Activated naive CD8-positive, alpha-beta T cell treated with anti-CD3 and anti-CD28 coated beads, Interleukin-2, amount 10 ng/mL, durations not matched to agents 7 days and 5 days (primary cell): ENCODE measurements at places on chromosomes 12 and 14.

- peak overlapping the region; percentile 53 for H3K27ac ChIP-seq
- peaks cover 30% of the 10 kb centered on the region for H3K4me1 ChIP-seq
- no peak overlapping the region for H3K4me3 ChIP-seq
- H3K27me3 ChIP-seq = no peaks in the 10 kb centered on the region
- H3K36me3 ChIP-seq = peaks cover 20% of the 10 kb centered on the region
These were observed 3.9 kb downstream of the ABHD4 start for GRCh38 chr14:22601996-22602395.

- no peak for DNase-seq
- H3K4me1 ChIP-seq = peaks cover 44% of the 10 kb centered on the region
- H3K4me3 ChIP-seq = no peak overlapping the region
These were observed 70.5 kb downstream of the LGMN start for GRCh38 chr14:92677955-92678354.

GRCh38 chr14:103444837-103445524 lies 59.8 kb downstream of the MARK3 start:
- H3K4me3 ChIP-seq = no peak overlapping the region
- H3K27ac ChIP-seq = no peak overlapping the region
- peaks cover 4% of the 10 kb centered on the region for H3K36me3 ChIP-seq

DNA sequence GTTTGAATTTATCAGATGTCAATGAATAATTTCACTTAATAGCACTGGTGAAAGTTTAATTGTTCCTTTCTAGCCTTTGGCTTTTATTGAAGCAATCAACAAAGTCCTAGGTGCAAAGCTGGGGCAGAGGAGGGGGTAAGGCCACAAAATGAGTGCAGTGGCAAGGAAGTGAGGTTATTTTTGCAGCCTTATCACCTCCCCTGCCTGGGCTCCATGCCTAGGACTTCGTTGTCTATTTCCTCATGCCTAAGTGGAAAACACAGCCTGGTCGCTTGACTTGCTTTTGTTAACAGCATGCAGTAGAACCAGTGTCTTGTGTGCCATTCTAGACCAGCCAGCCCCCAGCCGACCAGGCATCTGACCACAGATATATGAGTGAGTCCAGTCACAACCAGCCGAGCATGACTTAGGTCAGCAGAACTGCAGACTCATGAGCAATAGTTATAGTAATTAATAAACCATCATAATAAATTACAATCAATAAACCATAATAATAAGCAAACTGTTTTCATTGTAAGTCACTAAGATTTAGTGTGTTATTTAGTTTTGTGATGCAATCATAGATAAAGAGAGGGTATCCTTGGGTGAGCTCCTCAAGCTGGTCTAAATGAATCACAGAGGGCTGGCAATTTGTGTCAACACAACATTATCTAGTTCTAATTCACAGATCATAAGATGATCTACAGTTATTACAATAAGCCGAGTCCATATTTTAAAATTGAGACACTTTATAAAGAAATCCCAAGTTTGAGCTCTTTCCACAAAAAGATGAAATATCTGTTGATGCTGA lies 156.8 kb downstream of the GLT1D1 start:
- no peak overlapping the region for H3K27ac ChIP-seq
- H3K4me1 ChIP-seq = no peaks in the 10 kb centered on the region
- no peak overlapping the region for H3K4me3 ChIP-seq
- no peaks in the 10 kb centered on the region for H3K36me3 ChIP-seq
- no peaks in the 10 kb centered on the region for H3K27me3 ChIP-seq

DNA sequence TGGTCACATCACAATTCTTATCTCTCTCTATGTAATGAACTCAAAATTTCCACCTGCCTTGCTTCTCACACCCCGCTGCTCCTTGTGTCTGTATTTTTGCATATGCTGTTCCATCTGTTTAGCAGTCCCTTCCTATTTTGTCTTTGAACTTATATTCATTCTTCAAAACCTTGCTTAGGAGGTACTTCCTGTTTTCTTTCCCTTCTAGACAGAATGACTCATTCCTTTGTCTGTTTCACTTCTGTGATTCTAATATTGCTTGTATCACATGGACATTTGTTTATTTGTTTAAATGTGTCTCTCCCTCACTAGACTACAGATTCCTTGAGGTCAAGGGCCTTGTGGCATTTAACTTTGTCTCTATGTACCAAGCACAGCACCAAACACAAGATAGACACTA lies 424.2 kb downstream of the ETNK1 start:
- H3K4me3 ChIP-seq = no peak overlapping the region
- H3K27me3 ChIP-seq = no peaks in the 10 kb centered on the region
- no peaks in the 10 kb centered on the region for H3K36me3 ChIP-seq
- H3K27ac ChIP-seq = no peak overlapping the region

DNA sequence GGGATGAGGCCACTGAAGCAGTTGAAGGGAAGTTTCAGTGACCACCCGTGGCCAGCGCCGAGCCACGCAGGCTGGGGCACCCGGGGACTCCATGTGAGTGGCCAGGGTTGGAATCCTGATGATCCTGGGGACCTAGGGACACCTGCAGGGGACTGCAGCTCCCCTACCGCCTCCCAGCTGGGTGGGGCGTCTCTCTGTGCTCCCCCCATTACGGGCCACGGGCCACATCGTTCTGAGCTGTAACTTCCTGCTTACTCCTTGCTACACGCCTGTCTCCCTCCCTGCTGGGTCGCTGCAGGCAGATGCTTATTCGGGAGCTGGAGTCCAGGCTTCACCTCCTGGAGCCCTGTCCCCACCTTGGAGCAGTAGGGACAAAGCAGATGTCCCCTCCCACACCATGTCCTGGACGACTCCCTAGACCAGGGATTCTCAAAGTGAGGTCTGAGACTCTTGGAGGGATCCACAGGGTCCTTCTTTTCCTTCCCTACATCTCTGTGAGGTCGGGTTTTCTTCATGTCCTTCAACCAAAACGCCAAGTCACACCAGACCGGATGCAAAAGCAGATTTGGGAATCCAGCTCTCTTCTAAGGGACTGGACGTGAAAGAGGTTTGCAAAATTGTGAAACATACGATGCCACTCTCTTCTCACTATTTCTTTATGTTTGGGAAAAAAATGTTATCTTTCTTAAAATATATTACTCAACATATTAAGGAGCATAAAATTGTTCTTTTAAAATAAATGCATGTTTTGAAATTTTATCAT lies 85.9 kb upstream of the NCOR2 start:
- H3K27me3 ChIP-seq = peaks cover 10% of the 10 kb centered on the region
- H3K4me3 ChIP-seq = no peak overlapping the region
- H3K27ac ChIP-seq = no peak overlapping the region

- H3K4me1 ChIP-seq = no peaks in the 10 kb centered on the region
- DNase-seq = no peak
- H3K36me3 ChIP-seq = no peaks in the 10 kb centered on the region
- no peak overlapping the region for H3K27ac ChIP-seq
- H3K27me3 ChIP-seq = no peaks in the 10 kb centered on the region
These were observed 29.9 kb downstream of the ANO4 start for GRCh38 chr12:100824476-100824875.

DNA sequence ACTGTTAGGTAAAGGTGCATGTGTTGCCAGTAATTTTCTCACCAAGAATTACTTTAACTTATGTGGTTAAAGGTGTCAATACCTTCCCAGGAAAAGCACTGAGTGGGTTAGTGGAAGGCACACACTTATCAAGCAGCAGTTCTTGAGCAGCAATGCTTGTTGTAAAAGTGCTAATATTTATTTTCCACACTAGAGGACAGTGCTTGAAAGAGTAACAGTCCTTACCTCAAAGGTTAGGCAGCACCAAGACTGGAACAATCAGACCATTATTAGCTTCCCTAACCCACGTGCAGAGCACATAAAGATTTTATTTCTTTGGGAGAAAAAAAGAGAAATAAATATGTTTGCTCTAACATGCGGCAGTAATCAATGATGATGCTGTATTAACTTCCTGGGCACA lies 48.8 kb upstream of the KRR1 start:
- no peak overlapping the region for H3K4me3 ChIP-seq
- no peak overlapping the region for H3K27ac ChIP-seq
- H3K27me3 ChIP-seq = peaks cover 31% of the 10 kb centered on the region
- DNase-seq = no peak
